H4 (cell line): ENCODE measurements at places on chromosomes 6 and 20.

- DNase-seq = no peak
Measured at GRCh38 chr20:49784291-49784690, 28.3 kb upstream of the SLC9A8 start.

DNA sequence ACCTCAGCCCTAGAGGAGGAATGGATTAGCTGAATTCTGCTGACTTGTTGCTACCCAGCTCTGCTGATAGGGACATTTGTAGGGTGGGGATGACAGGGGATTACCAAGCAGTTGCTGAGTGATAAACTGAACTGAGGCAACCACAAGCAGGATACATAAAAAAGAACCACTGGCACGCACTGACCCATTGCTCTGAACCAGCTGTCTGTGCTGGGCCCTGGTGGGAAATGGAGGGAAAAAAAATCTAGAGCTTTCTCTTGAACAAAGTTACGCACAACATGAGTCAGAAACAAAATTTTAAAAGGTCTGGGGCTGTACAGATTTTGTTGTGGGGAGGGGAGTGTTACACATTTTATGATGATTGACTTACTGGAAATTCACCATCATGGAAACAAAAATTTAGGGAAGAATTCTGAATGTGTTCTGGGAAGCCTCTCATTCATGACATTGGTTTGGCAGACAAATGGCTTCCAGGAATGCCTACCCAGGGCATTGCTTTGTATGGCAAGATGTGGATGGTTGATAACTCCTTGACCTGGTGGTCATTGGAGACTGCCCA lies 37.7 kb downstream of the FOXO3 start:
- DNase-seq = no peak

- DNase-seq = peak; percentile 65
Measured at GRCh38 chr6:29653452-29654038, 3.3 kb upstream of the MOG start.

GRCh38 chr20:52783769-52784168 lies 188.4 kb upstream of the TSHZ2 start:
- no peak for DNase-seq

DNA sequence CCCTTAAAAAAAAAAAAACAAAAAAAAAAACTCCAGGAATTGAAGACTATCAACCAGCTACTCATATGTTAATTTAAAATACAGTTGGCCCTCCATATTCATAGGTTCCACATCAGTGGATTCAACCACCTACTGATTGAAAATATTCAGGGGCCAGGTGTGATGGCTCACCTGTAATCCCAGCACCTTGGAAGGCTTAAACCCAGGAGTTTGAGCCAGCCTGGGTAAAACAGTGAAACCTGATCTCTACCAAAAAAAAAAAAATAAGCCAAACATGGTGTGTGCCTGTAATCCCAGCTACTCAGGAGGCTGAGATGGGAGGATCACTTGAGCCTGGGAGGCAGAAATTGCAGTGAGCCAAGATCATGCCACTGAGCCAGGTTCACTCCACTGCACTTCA lies 72.4 kb upstream of the SMIM8 start:
- DNase-seq = no peak

- DNase-seq = no peak
Measured at GRCh38 chr20:46553926-46554325, 3.5 kb upstream of the OCSTAMP start.

DNA sequence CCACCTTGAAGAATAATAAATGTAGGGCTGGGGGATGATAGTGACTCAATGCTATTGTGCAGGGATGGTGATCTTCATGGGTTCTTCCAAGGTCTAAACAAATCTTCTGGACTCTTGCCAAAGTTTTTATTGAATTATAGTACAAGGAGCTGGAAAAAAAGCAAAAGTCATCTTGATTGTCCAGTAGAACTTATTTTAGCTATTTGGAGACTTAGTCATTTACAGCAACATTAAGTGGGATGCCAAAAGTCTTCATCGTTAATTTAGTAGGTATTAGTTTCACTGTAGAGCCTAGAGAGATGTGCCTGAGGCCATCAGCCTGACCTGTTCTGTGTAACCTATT lies 212.9 kb upstream of the TBX18 start:
- DNase-seq = no peak
